Airway epithelial cell (primary cell): ENCODE measurements at places on chromosomes 7 and 10. TPM values are rescaled to one million over a fixed set of nuclear protein-coding genes. Genes with fewer than 3 reads are reported as not detected.

Gene SLIT1
- not detected in 2 replicates for total RNA-seq

Gene SOSTDC1
- 1.1 and 2.1 TPM in 2 replicates for total RNA-seq

Gene TET1
- total RNA-seq = 0.51 and 0.85 TPM in 2 replicates

Gene CXCL12
- total RNA-seq = not detected in 2 replicates

Gene ADIRF
- total RNA-seq = 47.0 and 63.1 TPM in 2 replicates
